Natural killer cell treated with Interleukin-12 subunit alpha and Interleukin-12 subunit beta and Interleukin-15 and Interleukin-18, amount 100 ng/mL, for 72 hours (primary cell): ENCODE measurements at places on chromosomes 7 and 10.

GRCh38 chr10:77630507-77630848, 7.1 kb downstream of the KCNMA1 start:
- no peak for DNase-seq

DNA sequence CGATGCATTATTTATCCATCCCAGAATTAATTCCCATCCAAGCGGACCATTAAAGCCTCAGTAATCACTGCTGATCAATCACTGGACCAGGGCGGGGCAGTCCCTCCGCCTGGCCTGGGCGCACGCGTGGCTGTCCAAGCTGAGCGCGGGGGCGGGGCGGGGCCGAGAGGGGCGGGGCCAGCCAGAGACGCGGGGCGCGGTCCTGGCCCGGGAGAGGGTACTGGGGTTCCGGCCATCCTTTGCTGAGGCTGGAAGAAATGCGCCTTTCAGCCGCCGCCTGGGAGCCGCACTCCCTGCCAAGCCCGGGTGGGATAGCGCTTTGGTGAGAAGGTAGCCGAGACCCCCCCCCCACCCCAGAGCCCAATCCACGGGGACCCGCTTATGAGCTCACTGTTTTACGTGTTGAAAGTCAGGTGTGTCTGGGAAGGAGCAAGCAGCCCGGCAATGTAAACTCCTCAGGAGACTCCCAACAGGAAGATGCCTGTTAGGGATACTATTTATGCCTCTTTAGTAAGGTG, at the start of gene ARHGAP22:
Gene ARHGAP22, minus strand, starts transcription at position 83 of the 518 bp plus-strand sequence. CDS start 277 bp downstream, outside the sequence.
- no peak for DNase-seq

- no peak for DNase-seq
Observed at GRCh38 chr10:69677985-69678654, 48.1 kb downstream of the FAM241B start.

DNA sequence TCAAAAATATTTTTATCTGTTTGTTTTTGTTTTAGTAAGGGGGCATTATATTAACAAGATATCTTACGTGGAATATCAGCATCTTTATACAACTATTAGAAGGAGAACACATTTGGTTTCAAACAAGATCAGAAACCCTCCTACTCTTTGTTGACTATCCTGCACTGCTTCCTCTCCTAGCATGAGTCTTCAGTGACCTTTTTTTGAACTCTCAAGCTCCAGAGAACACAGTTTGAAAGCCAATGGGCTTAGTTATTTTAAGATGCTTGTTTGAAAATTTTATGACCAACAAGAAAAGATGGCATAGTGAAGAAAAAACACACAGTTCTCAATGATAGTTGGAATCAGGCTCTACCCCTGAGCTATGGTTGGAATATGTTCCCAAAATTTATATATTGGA, 37.2 kb upstream of the RTKN2 start:
- no peak for DNase-seq

DNA sequence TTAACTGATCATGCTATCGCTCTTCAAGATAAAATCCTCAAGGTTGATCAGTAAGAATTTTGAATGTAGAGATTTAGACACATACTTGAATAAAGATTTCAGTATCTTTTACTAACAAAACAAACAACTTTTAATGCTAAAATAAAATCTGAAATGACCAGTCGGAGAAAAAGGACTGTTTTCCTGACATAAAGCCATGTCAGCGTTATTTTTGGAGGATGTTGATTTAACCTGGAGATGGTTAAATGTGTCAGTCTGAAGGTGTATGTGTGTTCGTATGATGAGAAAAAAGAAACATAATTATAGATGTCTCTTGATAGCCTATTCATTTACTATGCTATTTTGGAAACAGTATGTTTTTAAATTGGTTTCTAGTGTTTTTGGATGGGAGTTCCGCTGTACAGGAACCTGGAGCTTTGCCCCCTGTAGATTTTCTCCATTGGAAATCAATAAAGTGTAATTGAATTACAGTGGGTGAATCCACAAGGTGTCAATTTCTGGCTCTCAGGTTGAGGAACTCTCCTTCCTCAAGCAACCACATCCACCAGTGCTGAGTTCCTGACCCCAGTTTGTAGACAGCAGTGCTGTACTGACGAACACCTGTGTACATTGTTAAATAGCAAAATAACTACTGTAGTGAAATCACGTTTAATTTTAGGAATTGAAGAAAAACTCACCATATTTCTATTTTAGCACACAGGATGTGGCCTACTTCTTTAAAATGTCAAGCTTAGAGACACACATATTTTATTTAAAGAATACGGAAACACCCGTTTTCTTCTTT, 670.1 kb downstream of the MAGI2 start:
- no peak for DNase-seq

- DNase-seq: no peak
Observed at GRCh38 chr10:15469111-15469510, 98.0 kb upstream of the FAM171A1 start.
